Heart left ventricle (tissue), 16 donors: ENCODE measurements at places on chromosomes 3 and 15. TPM values are rescaled to one million over a fixed set of nuclear protein-coding genes. Genes with fewer than 3 reads are reported as not detected.

- H3K36me3 ChIP-seq, result peaks cover 25% of the 10 kb centered on the region
- no peak for DNase-seq
- peak overlapping the region; percentile 2 for H3K27ac ChIP-seq
- H3K4me1 ChIP-seq, result peaks cover 51% of the 10 kb centered on the region
These were observed 19.9 kb downstream of the TJP1 start for GRCh38 chr15:29802411-29802810.

DNA sequence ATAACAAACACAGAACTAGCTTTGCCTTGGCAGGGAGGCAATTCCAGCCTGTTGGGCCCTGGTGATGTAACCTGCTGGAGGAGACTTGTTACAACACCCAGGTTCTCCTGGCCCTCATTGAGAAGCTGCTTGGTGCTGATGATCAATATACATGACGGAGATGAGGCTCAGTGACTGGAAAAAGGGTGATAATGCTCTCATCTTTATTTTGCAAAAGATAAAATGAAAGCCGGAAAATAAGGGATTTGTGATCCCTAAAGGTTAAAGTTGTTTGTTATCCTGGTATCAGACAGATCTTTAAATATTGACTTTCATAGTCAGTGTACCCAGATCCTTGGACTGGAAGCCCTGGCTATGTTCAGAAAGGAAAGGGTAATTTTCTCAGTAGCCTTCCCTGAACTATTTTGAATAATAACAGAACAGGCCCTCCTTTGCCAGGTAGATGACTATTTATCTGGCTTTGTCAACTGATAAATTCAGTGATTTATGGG is 118.9 kb upstream of the MEIS2 start:
- no peaks in the 10 kb centered on the region for H3K4me1 ChIP-seq
- H3K27me3 ChIP-seq, result no peaks in the 10 kb centered on the region

The EPHA3 gene
- total RNA-seq, result 2.7 TPM

- no peaks in the 10 kb centered on the region for H3K27me3 ChIP-seq
- DNase-seq, result no peak
- no peak overlapping the region for H3K27ac ChIP-seq
- no peak overlapping the region for H3K4me3 ChIP-seq
- no peaks in the 10 kb centered on the region for H3K4me1 ChIP-seq
These were observed 185.8 kb upstream of the POU1F1 start for GRCh38 chr3:87462228-87462627.

DNA sequence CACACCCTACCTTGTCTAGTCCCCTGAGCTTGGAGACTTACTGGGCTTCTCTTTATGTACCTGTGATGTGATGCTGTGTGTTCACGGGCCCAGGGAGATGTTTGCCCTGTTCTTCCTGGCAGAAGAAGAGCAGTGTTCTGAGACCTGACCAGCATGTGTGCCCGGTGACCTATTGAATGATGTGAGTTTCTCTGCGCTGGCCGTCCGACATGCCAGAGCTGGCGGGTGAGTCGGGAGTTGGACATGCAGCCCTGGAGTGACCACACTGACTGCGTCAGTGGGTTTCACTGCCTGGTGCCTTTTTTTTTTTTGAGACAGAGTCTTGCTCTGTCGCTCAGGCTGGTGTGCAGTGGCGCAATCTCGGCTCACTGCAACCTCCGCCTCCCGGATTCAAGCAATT is 42.3 kb downstream of the CGNL1 start:
- DNase-seq, result no peak
- no peaks in the 10 kb centered on the region for H3K27me3 ChIP-seq
- H3K27ac ChIP-seq, result no peak overlapping the region

DNA sequence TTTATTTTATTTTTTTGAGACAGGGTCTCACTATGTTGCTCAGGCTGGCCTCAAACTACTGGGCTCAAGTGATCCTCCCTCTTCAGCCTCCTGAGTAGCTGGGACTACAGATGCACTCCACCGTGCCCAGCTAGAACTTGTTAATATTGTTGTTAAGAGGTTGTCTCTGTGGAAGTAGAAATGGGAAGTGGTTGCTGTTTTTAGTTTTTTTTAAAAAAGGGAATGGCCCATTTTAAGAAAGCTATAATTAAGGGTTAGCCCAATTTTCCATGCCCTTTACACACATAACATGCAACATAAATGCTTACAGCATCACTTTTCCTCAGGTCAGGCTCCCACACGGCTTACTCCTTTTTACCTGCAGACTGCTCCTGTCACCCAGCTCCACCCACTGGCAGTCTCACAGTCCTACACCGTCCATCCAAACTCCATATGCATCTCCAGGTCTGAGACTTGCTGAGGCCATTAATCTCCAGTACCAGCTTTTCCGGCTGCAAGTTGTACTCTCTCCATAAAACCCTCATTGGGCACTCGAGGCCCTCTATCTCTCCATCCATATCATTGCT is 19.8 kb downstream of the MORC1 start:
- no peak overlapping the region for H3K27ac ChIP-seq
- H3K27me3 ChIP-seq, result no peaks in the 10 kb centered on the region
- no peaks in the 10 kb centered on the region for H3K36me3 ChIP-seq
- DNase-seq, result no peak
- no peaks in the 10 kb centered on the region for H3K4me1 ChIP-seq

The GOLGA8R gene
- total RNA-seq, result 1.6 TPM

GRCh38 chr3:38653685-38654537 is 4.4 kb upstream of the SCN5A start:
- H3K4me3 ChIP-seq, result no peak overlapping the region
- peaks cover 37% of the 10 kb centered on the region for H3K27me3 ChIP-seq
